Endothelial cell (in vitro differentiated cells): ENCODE measurements at places on chromosomes 3 and 15.

- no peak for DNase-seq
Observed at GRCh38 chr15:78056714-78057269, 20.7 kb downstream of the TBC1D2B start.

- no peak for DNase-seq
Observed at GRCh38 chr3:5330152-5330810, 142.8 kb downstream of the EDEM1 start.

GRCh38 chr15:65318870-65319356, 14.4 kb downstream of the RNU5B-1 start:
- peak; percentile 87 for DNase-seq

- no peak for DNase-seq
Observed at GRCh38 chr15:99753066-99753465, 19.8 kb upstream of the LYSMD4 start.

- no peak for DNase-seq
Observed at GRCh38 chr15:83816124-83816883, 162.4 kb downstream of the ADAMTSL3 start.
